ENCODE measurements at places on chromosomes 4 and X.

- no peak for DNase-seq
Measured at GRCh38 chrX:19805046-19805690, 82.2 kb downstream of the SH3KBP1 start.

DNA sequence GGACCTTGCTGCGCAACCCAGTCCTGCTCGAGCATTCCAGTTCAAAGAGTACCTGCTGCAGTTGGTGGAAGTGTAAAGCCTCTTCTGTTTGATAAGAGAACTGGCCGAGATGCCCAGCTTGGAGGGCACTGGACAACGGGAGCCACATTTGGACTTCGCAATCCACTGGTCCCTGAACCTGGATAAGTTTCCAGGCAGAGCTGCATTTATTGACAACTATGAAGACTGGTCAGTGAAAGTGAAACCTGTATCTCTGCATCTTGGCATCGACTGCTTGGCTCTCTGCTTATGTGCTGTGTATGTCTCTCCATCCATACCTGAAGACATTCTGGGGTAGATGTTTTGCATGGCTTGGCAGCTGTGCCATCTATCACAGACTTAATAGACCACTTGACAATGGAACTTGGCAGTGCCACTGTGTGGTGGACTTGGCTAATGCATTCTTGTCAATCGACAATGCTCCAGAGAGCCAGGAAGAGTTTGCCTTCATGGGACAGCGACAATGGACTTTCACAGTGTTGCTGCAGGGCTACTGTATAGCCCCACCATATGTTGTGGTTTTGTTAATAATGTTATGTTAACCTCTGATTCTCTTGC, 43.5 kb upstream of the ZBTB33 start:
- DNase-seq, result no peak

GRCh38 chr4:48275686-48276085, 6.0 kb upstream of the TEC start:
- DNase-seq, result no peak

- no peak for DNase-seq
Measured at GRCh38 chrX:2875798-2876399, 47.2 kb downstream of the GYG2 start.

GRCh38 chr4:42767669-42768068, 110.8 kb upstream of the ATP8A1 start:
- DNase-seq, result no peak

Measured in cerebellar nuclear complex (tissue), 1 donor.